ENCODE measurements at places on chromosomes 4 and X.

DNA sequence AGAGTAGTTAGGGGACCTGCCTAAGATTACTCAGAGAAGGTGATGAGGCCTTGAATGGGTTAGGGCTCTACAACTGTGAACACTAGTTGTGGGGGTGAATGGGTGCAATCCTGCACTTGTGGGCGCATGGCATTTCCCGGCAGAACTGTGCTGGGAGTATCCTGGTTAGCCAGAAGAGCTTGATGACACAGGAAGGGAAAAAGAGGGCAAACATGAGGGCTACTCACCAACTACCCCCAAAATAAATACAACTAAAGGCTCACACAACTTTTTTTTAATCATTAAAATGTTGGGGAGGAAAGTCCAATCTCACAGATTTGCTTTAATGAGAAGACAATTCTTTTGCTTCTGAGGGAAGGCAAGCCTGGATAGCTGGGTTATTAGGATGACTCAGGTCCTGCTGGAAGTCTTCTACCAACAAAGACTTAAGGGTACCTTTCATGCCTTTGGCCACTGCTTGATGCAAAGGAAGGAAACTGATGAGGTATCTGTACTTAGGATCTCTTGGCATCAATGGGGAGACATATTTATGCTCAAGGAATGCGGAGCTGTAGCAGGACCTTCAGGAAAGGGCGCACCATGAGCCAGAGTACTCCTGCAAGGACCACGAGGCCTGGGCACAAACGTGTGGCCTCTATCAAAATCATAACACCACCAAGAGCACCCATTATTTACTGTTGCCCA lies 2.6 kb downstream of the PHKA2 start:
- DNase-seq, result no peak

- DNase-seq, result peak; percentile 9
Measured at GRCh38 chrX:101347859-101348451, 587 bp downstream of the TIMM8A start.

- peak; percentile 80 for DNase-seq
Measured at GRCh38 chr4:80989921-80990544, 40.5 kb upstream of the BMP3 start.

GRCh38 chrX:82335772-82336171 lies 1133.9 kb downstream of the SH3BGRL start:
- no peak for DNase-seq

DNA sequence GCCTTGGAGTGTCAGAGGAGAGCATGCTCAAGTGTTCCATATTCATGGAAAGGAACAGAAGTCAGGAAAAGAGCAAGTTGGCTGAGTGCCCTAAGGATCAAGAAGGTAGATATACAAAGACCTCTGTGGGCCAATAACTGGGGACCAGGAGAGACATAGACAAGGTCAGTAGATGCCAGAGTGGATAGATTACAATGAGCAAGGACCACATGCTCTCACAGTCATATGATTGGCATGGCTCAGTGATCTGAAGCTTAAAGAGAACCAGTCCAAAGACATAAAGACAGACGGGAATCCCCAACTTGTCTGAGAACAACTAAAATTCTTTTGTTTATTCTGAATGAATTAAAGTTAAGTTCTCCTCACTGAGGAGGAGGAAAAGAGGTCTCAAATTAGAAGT lies 289.7 kb downstream of the HS3ST1 start:
- DNase-seq, result no peak

GRCh38 chr4:8422327-8422726 lies 18.2 kb downstream of the ACOX3 start:
- no peak for DNase-seq

DNA sequence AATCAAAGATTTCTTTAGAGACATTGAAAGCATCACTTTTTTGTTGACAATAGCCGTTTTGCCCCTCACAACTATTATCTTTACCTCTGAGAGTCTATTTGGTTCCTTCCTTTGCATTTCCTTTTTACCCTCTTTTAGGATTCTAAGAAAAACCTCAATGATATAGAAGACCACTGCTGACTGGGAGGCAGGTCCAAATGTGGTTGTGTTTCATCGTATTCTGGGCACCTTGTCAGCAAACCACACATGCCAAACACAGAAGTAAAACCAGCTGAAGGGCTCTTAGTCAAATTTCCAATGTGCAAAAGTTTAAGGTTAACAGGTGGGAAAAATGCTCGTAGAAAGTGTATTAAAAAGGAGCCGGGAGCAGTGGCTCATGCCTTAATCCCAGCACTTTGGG lies 5.1 kb upstream of the PRMT9 start:
- no peak for DNase-seq

DNA sequence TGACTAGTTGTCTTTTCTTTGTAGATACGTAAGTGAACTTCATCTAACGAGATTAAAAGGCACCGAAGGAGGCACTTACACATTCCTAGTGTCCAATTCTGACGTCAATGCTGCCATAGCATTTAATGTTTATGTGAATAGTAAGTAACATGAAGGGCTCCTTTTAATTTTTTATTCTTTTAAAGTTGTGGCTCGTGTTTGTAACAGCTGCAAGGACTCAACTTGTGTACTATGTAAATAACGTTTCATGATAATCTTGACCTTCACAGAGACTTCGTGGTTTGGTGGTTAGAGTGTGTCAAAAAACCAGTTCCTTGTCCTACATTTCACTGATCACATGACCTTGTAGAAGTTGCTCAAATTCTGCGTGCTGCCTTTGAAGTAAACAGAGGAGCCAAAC lies 51.6 kb downstream of the KIT start:
- DNase-seq, result peak; percentile 52

- no peak for DNase-seq
Measured at GRCh38 chr4:134650461-134650860, 448.9 kb upstream of the PABPC4L start.

DNA sequence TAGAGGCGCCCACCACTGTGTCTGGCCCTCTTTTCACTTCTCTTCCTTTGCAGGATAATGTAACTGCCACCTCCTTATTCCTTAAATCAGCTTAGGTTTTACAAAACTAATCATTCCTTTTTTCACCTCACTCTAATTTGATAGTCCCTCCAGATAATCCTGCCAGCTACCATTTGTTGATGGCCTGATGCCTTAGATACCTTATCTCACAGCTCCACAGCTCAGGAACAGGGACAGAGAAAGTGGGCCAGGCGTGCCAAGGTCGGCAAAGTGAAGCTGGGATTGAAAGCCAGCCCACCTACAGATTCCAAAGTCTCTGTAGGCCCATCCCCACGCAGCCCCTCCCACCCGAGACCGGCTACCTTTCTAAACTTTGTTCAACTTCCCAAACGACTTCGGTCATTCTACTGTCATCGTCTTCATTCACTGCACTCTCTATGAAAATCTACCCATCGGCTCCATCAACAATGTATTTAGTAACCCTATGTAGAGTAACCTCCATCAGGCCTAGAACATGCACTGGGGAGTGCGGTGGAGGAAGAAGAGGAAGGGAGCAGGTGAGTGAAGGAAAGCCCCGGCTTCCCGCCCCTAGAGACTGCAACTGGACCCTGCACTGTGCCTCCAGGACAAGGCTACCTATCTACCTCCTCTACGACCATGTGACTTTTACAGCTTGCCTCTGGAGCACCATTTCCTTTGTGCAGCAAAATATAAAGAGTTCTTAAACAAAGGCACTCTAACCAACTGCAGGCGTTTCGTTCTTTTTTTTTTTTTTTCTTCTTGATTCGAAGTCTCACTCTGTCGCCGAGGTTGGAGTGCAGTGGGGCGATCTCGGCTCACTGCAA lies 1.5 kb downstream of the CASP6 start:
- peak; percentile 7 for DNase-seq

GRCh38 chrX:13220916-13221315 lies 98.9 kb downstream of the ATXN3L start:
- peak; percentile 94 for DNase-seq

GRCh38 chrX:28398342-28398741 lies 188.9 kb upstream of the IL1RAPL1 start:
- no peak for DNase-seq

DNA sequence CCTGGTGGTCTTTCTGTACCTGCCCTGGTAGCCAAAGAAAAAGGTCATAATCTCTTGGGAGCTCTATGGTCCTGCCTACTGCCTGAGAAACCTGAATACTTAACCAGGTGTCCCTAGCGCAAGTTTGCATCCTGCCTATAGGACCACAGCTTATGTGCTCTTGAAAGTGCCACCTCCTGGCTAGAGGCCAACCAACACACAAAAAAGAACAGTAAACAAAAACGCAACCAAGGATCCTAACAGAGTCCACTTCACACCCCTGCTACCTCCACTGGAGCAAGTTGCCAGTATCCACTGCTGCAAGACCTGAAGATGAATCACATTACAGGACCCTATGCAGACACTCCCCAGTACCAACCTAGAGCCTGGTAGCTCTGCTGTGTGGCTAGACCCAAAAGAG lies 103.2 kb upstream of the PABPC5 start:
- DNase-seq, result no peak

DNA sequence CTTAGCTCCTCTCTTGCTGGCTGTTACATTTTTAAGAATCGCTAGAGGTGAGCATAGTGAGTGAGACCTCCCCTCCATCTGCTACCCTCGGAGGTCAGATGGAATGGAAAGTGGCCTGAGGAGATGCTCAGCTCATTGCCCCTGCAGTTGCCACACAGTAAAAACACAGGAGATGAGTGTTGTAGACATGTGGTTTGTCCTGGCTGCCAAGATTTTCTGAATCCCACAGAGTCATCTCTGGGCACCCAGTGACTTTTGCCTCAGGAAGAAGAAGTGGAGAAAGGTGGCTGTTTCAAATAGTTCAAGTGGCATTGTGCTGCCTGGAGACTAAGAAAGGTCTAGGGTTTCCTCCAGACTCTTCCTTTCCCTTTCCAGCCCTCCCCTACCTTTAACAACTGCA lies 271.0 kb downstream of the STK32B start:
- no peak for DNase-seq

- DNase-seq, result no peak
Measured at GRCh38 chr4:52560844-52561280, 98.2 kb downstream of the USP46 start.

GRCh38 chr4:148116969-148117368 lies 325.2 kb downstream of the NR3C2 start:
- DNase-seq, result no peak

DNA sequence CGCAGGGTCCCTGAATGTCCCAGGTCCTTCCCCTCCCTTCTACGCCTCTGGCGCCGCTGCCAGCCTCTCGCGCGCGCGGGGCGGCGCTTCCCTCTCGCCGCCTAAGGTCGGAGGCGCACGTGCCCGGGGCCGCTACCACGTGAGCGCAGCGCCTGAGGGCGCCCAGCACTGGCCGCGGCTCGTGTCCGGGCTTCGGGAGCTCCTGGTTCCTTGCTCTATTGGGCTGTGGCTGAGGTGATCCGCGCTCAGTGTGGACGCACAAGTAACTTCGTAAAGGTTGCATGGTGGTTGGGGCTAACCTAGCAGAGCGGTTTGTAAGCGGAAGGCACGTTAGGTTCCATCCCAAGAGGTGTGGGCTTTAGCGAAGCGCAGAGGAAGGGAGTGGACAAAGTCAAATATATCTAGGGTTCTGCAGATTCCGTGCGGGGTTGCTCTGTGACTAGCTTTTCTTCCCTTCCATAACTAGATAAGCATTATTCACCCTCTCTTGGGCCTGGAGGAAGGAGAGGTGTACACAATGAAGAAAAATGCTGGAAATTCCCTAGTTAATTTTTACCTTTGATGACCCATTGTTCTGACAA lies 1.8 kb downstream of the TLL1 start:
- no peak for DNase-seq

DNA sequence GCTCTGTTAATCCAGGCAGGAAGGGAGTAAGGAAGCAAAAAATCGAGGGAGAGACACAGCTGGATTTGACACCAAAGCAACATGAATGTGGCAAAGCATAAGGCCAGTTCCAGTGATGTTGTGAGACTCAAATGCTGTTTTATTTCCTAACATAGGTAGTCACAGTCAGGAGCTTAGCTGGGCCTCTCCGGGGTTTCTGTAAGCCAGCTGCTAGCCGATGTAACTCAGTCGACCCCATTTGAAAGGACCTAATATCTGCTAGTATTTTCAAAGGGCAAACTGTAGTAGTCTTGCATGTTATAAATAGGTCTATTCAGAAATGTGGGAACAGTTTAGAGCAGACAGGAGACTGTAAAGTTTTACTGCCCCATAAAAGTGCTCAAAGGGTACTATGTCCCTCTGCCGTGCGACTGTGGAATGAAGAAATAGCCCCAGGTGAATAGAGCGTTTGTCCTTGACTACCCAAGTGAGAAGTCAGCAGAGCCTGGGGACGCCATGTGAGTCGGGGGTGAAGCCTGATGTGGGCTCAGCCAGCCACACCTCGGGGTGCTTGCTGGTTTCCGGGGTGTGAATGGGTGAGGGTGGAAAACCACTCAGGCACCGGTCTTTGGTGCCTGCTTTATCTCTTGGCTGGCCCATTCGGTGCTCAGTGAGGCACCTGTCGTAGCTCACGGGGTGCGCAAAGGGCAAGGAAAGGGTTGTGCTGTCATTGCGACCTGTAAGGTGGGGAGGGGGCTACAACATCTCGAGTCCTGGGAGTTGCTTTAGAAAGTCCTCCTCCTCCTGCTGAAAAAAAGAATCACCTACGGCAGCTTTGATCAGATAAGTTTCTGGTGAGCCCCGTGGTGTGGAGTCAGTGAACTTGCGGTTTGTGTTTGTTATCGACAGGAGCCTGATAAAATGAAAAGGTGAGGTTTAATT lies 745 bp downstream of the TRIM2 start:
- DNase-seq, result no peak

GRCh38 chr4:23857367-23857959 lies 32.4 kb downstream of the PPARGC1A start:
- peak; percentile 80 for DNase-seq
